ENCODE measurements at places on chromosomes 13 and 19.

- DNase-seq: no peak
These were observed 156.9 kb downstream of the UGGT2 start for GRCh38 chr13:95896301-95896700.

- no peak for DNase-seq
These were observed 793 bp downstream of the LRFN1 start for GRCh38 chr19:39319892-39320248.

- no peak for DNase-seq
These were observed 9.1 kb downstream of the ZNF841 start for GRCh38 chr19:52086481-52086880.

DNA sequence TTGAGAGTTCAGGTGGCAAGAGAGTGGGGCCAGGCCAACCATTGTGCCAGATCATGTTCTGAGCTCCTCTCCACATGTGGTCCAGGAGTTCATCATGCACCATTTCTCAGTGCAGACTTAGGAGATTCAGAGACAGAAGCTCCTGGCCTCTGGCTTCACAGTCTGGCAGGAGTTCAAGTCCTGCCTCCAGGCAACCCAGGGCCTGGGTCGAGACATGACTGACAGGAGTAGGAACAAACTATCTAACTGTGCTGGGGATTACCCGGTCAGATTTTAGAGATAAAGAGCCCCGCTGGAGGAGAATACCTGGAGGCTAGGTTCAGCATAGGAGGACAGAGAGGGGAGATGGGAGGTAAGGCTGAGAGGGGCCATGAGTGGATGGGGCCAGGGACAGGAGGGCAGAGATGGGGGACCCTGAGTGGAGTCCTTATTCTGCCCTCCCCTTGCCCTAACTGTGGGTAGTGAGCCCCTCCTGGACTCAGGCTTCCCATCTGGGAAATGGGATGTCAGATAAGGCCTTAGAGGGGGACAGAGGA, 906 bp upstream of the CYP4F11 start:
- no peak for DNase-seq

GRCh38 chr13:59497621-59498247, 666.0 kb downstream of the DIAPH3 start:
- DNase-seq: no peak

DNA sequence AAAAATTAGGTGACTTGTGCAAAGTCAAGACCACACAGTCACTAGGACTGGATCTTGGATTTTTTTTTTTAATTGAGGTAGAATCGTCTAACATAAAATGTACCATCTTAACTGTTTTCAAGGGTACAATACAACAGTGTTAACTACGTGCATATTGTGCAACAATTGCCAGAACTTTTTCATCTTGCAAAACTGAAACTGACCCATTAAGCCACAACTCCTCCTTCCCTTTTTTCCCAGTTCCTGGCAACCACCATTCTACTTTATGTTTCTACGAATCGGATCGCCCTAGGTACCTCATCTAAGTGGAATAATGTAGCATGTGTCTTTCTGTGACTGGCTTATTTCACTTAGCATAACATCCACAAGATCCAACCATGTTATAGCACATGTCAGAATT, 37.5 kb upstream of the POMP start:
- no peak for DNase-seq

DNA sequence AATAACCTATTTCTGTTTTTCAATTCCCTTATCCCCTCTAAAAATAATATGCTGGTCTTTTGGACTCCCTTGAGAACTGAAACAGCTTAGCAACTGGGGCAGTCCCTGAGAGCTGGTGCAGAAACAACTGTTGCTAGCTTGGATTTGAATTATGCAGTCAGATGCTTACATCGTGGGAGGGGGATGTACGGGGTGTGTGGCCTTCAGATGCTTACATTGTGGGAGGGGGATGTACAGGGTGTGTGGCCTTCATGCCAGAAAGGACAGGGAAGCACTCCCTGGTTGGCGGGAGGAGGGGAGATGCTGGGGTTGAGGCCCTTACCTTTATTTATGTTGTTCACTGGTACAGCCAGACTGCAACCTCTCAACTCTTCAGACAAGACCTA, 25.6 kb downstream of the LRCH1 start:
- DNase-seq: no peak

DNA sequence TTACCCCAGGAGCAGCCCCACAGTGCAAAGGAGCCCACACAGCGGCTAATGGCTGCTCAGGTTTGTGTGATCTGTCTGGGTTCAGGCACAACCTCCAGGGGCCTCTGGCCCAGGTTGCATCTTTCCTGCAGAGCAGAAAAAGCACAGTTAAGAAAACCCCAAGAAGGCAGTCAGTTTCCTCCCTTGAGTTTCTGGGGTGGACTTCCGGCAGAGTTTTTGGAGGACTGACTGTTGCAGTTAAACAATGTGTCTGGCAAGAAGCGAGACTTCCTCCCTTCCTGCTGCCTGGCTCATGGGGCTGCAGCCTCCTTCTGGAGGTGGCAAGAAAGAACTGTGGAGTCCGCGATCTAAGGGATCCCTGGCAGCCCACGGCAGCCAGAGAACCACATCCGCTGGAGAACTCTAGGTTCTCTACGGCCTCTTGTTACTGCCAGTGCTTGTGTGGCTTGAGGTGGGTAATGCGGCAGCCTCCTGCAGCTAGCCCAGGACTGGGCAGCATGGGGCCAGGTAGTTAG, 114.4 kb downstream of the ZDHHC20 start:
- no peak for DNase-seq

- DNase-seq: no peak
These were observed 13.6 kb upstream of the LATS2 start for GRCh38 chr13:21075011-21075378.

- no peak for DNase-seq
These were observed 148.3 kb downstream of the PDS5B start for GRCh38 chr13:32734511-32734910.

GRCh38 chr13:46552889-46553520, at the start of gene LRCH1:
Gene LRCH1, plus strand, starts transcription at chr13:46553170. Its CDS starts 227 bp downstream, at chr13:46553397.
- peak; percentile 79 for DNase-seq

DNA sequence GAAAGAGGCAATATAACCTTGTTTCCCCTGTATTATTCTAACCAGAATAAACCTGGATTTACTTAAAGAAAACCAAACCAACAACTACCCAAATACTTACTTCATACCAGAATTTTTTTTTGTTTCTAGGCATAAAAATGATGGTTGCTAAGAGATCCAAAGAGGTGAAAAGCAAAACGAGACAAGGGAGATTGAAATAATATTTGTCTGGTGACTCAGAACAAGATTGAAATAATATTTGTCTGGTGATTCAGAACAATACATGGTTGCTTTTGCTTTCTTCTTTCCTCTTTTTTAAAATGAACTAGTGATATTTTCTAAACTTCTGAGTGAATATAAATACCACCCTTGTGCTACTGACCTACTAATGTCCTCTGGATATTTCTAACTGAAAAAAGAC, 592.9 kb downstream of the KCTD12 start:
- DNase-seq: no peak

DNA sequence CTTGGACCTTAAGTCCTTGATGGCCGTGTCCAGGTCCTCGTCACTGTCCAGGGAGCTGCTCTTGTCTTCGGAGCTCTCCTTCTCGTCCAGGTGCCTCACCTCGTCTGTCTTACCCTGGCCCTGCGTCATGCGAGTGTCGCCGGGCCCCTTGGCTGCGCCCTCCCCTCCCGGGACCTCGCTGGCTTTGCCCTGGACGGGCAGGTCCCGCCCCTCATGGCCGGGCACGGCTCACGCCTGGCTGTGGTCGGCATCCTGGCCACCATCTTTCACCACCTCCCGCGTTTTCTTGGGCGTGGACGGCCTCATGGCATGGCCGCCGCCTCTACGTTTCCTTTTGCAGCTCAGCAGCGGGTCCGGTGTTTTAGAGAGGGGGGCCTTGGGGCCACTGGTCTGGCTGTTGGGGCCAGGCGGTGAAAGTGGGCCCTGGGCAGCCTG, 14.8 kb downstream of the RB1 start:
- no peak for DNase-seq

DNA sequence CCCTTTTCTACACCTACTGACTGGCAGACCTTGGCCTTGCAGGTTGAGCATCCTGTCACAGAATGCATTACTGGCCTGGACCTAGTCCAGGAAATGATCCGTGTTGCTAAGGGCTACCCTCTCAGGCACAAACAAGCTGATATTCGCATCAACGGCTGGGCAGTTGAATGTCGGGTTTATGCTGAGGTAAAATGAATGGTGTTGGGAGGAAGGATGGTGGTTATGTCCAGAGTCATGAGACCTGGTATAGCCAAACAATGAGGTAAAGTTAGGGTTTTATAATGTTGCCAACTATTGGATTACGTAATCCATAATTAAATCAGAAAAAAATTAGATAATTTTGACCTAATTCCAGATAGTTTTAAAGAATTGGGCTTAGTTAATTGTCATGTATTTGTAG, 212.5 kb downstream of the PCCA start:
- DNase-seq: no peak

- DNase-seq: no peak
These were observed 67.8 kb downstream of the C13orf42 start for GRCh38 chr13:51043310-51043709.

GRCh38 chr13:32354040-32354439, 38.7 kb downstream of the BRCA2 start:
- no peak for DNase-seq

GRCh38 chr13:31427151-31428100, 227.7 kb downstream of the B3GLCT start:
- no peak for DNase-seq

DNA sequence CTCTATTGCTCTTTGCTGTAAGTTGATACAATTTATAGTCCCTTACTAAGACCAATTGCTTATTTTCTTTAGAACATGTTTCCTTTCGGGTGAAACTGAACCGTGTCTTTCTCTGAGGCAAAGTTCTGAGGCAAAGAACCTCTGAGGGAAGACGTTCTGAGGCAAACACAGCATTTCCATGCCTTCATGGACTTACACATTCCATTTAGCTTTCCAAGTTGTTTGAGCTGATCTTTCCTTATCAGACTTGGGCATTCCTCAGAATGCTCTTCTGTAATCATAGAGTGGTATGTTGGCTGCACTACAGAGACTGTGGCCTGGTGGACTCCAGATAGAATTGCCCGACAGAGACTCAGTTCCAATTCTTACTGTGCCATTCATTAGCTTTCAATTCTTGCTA, 579.1 kb downstream of the KCTD12 start:
- no peak for DNase-seq

DNA sequence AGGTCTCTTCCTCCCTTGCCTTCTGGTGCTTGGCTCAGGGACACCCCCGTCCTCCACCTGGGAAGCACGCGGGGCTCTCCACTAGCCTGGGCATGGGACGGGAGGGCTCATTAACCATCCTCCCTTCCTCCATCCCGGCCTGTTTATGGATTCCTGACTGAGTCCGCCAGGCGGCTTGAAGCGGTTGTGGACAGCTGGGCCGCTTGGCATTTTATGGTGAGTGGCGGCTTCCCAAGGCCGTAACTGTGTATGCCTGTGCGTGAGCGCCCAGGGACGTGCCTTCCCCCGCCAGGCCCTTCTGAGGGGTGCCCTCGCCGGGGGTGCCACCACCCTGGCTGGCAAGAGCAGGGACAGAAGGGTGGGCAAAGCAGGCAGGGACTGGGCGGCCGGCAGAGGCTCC, 202.8 kb downstream of the URI1 start:
- no peak for DNase-seq

DNA sequence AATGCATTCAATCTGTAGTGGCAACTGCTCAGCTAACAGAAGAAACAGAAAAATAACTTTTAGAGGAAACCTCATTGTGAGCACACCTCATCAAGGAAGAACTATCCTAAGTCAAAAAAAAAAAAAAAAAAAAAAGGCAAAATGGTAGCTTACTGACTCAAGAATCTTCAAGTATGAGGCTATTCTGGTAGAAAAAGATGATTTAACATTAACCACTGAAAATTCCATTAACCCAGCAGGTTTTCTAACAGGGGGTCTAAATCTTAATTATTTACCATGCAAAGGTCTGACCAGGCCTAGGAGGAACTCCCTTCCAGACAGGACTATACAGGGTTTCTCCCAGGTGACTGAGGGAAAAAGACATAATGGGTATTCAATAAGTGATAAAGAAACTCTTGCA, 28.4 kb upstream of the ZNF83 start:
- no peak for DNase-seq

DNA sequence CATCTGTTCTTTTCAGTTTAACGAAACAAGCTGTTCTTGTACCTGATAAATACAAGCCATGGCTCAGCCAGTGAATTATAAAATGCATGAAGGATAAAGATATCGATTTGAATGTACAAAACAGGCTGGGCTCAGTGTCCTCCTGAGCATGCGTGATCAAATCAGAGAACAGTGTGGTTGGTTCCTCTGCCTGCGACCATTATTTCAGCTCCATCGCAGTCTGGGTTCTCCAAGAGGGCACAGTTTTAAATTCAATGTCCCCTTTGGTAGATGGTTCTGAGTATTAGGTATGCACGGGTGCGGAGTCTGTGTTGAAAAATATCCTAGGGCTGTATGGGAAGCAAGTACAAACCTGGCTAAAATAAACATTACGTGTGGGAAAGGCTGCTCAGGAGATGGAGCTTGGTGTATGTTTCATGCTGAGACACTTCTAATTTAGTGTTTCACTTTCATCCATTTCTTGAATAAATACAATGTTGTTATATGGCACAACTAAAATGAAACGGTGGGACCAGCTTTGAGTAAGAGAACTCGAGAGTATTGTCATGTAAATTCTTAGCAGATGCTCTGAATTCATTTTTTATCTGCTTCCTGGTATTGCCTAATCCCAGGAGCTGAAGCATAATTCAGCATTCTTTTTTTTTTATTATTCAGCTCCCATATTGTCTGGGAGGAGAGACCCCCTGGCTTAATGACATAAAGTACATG, 458.7 kb downstream of the MYO16 start:
- no peak for DNase-seq

GRCh38 chr13:89925107-89925506, 1422.4 kb upstream of the MIR17HG start:
- DNase-seq: no peak

DNA sequence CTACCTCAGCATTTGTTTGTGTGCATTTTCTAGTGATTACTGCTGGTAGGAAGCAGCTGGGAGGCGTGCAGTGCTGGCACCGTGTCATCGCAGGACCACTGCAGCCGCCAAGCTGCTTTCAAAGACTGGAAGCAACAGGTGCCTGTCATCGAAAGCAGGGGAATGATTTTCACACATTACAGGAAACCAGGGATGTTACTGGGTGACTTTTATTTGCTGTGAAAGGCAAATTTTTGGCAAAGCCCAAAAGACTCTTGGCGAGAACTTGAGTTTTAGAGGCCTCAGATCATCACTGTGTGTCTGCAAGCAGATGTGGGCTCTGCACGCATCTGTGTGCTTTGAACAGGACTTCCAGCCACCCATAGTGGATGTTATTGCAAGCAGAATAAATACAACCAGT, 176.4 kb downstream of the FLT1 start:
- DNase-seq: no peak

GRCh38 chr19:2546128-2547032, 70.5 kb downstream of the GADD45B start:
- DNase-seq: no peak

GRCh38 chr19:30733826-30734550, 361.8 kb downstream of the ZNF536 start:
- DNase-seq: no peak

DNA sequence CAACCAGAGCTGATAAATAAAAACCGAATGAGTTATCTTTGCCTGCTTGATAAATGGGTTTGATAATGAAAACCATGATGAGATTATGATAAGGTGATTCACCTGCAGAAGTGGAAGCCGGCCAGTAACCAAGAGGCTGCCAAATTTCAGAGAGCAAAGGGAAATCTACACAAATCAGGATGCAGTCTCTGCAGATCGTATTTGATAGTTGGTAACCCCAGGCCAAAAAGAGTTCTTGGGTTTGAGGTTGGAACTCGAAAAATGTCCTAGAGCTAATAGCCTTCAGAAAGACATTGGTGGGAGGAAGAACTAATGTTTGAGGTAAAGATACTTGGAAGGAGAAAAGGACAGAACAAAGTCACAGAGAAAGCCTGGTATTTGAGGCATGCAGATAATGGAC, 9.6 kb upstream of the LATS2 start:
- no peak for DNase-seq

All from T follicular helper cell (primary cell).